ENCODE measurements at places on chromosomes 5 and 9. TPM values are rescaled to one million over a fixed set of nuclear protein-coding genes. Genes with fewer than 3 reads are reported as not detected.

Gene C9
- not detected for total RNA-seq

Gene SPAAR
- total RNA-seq, result not detected

Gene DOLK
- 23.2 TPM for total RNA-seq

Gene GPX3
- 0.19 TPM for total RNA-seq

Gene CCNI2
- 0.11 TPM for total RNA-seq

Gene TAF11L5
- 1.4 TPM for total RNA-seq

Gene NOTCH1
- total RNA-seq, result 50.2 TPM

Gene MOB3B
- 0.19 TPM for total RNA-seq

Gene MAMDC4
- total RNA-seq, result 7.9 TPM

Gene TRPM3
- not detected for total RNA-seq

Gene NFX1
- 36.3 TPM for total RNA-seq

Gene SLC27A4
- 35.4 TPM for total RNA-seq

Gene QRFP
- not detected for total RNA-seq

Gene LYSMD3
- total RNA-seq, result 14.0 TPM

Gene SPATA31D4
- not detected for total RNA-seq

Data from A673 (cell line).